ENCODE measurements at places on chromosomes 1 and 21.

DNA sequence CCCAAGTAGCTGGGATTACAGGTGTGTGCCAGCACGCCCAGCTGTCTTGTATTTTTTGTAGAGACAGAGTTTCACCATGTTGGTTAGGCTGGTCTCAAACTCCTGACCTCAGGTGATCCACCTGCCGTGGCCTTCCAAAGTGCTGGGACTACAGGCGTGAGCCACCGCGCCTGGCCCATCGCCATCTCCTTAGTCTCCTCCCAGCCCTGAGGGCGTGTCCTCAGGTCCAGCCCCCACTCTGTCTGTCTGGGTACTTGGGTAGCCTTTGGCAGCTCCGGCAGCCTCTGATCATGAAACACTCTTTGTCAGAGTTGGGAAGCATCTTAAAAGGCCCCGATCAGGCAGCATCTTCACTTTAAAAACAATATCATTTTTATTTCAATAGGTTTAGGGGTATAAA is 90.3 kb upstream of the DISP3 start:
- DNase-seq = no peak

- no peak for DNase-seq
These were observed 29.4 kb downstream of the PSMG1 start for GRCh38 chr21:39153842-39154241.

DNA sequence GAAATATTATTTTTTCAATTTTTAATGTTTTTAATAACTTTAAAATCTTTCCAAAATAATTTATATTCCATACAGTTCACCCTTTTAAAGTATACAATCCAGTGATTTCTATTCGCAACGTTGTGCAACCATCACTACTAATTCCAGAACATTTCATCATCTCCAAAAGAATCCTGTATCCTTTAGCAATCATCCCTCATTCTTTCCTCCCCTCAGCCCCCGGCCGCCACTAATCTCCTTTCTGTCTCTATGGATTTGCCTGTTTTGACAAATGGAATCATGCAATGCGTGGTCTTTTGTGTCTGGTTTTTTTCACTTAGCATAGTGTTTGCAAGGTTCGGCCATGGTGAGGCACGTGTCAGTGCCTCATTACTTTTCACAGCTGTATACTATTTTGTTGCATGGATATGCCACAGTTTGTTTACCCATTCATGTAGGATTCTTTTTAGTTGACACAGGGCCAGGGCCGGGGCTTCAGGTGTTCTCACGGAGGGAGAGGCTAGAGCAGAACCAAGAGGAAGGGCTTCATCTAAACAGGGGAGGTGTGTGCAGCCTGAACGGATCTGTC is 40.6 kb upstream of the ZBTB40 start:
- no peak for DNase-seq

DNA sequence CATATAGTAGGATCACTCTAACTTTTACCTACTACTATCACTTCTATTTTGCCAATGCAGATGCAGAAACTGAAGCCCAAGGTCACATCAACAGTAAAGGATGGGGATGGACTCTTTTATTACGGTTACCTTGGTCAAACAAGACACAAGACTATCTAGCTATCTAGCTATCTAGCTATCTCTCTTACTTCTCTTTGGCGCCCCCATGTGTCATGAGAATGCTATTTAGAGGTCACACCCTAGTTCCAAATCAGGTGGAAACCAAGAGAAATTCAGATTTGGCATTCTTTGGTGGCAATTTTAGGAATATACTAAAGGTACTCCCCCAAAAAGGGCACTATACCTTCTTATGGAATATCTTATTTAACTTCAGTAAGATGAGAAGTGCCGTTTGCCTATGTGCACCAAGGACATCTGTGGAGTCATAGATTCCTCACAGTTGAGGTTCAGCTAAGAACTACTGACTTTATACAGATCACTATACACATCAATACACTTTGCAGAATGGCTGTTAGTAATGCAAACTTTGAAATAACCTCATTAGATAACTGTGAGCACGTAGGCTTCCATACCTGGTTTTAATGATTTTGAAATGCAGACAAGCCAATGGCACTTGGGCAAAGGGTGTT is 6.7 kb downstream of the ZNF648 start:
- no peak for DNase-seq

GRCh38 chr1:234970731-234971476 is 157.7 kb downstream of the TOMM20 start:
- peak; percentile 24 for DNase-seq

- DNase-seq = no peak
These were observed 6.2 kb upstream of the CPLANE2 start for GRCh38 chr1:16243215-16243610.

- peak; percentile 50 for DNase-seq
These were observed 15.7 kb upstream of the PDXK start for GRCh38 chr21:43703035-43703880.

Data from NCI-H2227 treated with DMSO at 0.1 percent for 48 hours (cell line).